Small intestine (tissue), 16 donors: ENCODE measurements at places on chromosomes 6 and 20.

- H3K36me3 ChIP-seq = no peaks in the 10 kb centered on the region
- peak; percentile 41 for DNase-seq
- H3K27ac ChIP-seq = no peak overlapping the region
- H3K4me1 ChIP-seq = no peaks in the 10 kb centered on the region
- peak overlapping the region; percentile 48 for H3K4me3 ChIP-seq
These were observed 874 bp downstream of the ZBTB46 start for GRCh38 chr20:63829945-63830835.

GRCh38 chr6:109912952-109913351, 65.2 kb upstream of the GPR6 start:
- H3K27ac ChIP-seq = no peak overlapping the region
- no peaks in the 10 kb centered on the region for H3K27me3 ChIP-seq

DNA sequence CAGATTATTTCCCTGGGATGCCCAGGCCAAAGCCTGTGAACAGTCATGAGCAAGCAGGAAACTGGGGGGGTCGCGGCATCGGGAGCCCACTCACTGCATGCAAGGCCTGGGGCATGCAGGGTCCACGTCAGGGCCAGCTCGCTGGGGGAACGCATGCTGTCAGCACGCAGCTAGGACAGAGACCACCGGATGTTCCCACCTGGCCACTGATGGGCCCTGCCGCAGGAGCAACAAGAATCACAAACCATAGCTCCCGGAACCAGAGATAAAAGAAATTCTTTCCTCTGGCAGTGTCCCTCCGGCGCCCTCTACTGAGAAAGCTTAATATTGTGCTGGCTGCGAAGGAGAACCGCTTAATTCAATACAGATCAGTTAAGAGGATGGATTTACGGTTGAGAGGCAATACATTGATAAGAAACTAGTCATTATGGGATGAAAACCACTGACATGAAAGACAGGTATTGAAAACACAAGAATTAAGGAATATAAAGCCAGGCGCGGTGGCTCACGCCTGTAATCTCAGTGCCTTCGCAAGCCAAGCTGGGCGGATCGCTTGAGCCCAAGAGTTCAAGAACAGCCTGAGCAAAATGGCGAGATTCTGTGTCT, 32.6 kb downstream of the C6orf15 start:
- H3K4me3 ChIP-seq = no peak overlapping the region
- H3K4me1 ChIP-seq = peaks cover 3% of the 10 kb centered on the region

GRCh38 chr6:16097382-16098171, 31.3 kb upstream of the MYLIP start:
- H3K27me3 ChIP-seq = no peaks in the 10 kb centered on the region
- H3K4me1 ChIP-seq = peaks cover 2% of the 10 kb centered on the region
- DNase-seq = no peak
- no peak overlapping the region for H3K27ac ChIP-seq
